ENCODE measurements at places on chromosomes 7 and 10.

DNA sequence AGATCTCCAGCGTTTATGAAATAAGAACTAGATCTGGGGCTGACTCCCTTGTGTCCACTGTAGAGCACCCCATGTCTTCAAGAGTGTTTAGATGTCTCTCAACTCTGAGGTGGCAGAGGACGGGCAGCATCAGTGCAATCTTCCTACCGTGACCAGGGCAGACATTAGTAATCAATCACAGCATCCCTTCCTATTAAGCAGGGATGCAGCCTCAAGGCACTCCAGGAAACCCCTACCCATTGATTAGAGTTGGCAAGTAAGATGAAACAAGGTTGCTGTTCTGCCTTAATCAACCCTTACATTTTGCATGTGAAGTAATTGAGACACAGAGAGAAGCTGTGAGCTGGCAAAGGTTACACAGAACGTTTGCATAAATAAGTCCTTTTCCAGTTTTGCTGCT is 283.7 kb upstream of the ZMIZ1 start:
- DNase-seq = no peak

GRCh38 chr10:124602121-124602561 is 140.5 kb downstream of the LHPP start:
- no peak for DNase-seq

- DNase-seq = no peak
Observed at GRCh38 chr10:57247271-57247670, 886.2 kb upstream of the ZWINT start.

DNA sequence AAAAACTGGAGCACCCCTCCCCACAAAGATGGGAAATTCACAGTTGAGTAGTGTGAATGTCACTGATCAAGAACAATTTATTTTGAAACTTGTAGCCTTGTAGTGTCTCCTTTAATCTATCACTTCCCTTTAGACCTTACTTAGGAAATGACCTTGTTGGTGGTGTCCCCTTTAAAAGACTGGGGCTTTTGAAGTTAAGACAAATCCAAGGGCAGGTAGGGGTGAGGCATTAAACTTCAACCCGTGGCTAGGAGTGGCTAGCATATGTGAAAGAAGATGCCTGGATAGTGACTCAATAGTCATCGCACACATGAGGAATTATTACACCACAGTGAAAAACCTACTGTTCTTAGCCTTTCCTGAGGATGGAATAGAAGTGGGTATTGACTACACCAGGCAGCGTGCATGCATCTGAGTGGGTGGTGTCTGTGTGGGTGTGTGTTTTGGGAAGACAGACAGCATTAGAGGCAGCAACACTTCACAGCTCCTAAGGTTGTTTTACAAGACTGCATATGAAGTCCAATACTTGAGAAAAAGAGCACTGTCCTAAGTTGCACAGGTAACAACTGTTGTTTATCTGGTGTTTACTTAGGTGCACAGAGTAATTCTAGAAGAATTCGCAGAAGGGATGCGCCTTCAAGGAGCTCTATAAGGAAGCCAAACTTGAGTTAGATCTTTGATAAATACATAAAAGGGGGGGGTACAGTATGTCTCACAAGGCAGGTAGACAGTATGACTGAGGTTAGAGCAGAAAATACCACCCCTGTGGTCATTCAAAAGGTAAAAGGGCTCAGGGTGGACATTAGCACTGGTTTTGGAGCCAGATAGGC is 32.9 kb downstream of the ABLIM1 start:
- no peak for DNase-seq

DNA sequence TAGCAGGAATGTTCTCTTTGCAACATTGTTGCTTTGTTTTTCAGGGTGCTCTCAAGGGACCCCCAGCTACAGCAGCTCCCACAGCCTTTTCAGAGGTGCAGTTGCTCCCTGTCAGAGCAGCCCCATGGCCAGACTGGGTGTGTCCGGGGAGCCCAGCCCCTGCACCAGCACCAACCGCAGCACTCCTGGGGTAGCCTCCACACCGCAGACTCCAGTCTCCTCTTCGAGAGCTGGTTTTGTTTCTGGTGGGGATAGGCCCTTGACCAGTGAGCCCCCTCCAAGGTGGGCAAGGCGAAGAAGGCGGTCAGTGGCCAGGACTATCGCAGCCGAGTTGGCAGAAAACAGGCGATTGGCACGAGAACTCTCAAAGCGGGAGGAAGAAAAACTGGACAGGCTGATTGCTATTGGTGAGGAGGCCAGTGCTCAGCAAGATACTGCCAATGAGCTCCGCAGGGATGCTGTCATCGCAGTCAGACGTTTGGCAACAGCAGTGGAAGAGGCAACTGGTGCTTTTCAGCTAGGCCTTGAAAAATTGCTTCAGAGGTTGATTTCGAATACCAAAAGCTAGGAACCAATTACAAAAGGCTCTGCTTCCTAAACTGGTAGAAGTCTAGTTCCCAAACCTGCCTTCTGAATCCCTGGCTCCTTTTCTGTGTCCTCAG is 5.4 kb downstream of the HSPA14 start:
- DNase-seq = no peak

- no peak for DNase-seq
Observed at GRCh38 chr7:42495256-42495655, 258.2 kb upstream of the GLI3 start.

DNA sequence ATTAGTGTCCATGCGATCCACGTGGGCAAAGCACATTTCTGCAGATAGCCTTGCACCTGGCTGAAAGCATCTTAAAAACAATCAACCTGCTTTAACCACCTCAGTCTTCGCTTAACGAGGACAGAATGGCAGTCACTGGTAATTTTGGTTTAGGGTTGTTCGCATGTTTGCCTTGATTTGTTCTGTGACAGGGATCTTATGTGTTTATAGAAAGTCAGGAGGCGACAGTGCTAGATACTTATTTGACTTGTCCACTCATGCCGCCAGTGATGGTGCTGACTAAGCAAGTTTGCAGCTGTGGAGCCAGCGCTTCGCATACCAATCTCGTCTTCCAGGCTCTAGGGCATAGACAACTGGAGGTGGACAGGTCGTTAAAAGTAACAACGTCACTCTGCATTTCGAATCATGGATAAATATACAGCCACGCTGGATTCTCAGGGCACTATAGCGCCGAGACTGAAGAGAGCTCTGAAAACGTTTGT is 1.2 kb upstream of the TMEM243 start:
- DNase-seq = no peak

- no peak for DNase-seq
Observed at GRCh38 chr7:136324073-136324704, 347.0 kb upstream of the MTPN start.

- no peak for DNase-seq
Observed at GRCh38 chr10:86972613-86973380, 4.5 kb downstream of the ADIRF start.

DNA sequence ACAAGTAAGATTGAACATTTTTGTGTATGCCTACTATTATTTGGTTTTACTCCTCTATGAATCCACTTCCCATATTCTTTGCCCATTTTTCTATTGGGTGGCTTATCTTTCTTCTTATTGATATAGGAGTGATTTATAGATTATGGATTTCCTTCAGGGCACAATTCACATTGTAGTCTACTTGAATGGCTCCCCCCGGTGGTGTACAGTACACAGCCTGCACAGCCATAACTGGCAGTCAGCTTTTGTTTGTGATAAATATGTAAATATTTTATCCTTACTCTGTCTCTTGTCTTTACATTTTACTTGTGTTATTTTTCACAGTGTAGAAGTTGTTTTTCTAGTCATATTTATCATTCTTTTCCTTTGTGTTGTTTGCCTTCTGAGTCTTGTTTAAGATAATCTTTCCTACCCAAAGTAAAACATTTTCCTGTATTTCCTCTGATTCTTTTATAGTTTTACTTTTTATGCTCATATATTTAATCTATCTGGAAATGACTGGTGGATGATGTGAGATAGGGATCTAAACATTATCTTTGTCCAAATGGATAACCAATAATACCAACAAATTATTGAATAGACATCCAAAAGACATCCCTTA is 23.9 kb upstream of the CALD1 start:
- no peak for DNase-seq

DNA sequence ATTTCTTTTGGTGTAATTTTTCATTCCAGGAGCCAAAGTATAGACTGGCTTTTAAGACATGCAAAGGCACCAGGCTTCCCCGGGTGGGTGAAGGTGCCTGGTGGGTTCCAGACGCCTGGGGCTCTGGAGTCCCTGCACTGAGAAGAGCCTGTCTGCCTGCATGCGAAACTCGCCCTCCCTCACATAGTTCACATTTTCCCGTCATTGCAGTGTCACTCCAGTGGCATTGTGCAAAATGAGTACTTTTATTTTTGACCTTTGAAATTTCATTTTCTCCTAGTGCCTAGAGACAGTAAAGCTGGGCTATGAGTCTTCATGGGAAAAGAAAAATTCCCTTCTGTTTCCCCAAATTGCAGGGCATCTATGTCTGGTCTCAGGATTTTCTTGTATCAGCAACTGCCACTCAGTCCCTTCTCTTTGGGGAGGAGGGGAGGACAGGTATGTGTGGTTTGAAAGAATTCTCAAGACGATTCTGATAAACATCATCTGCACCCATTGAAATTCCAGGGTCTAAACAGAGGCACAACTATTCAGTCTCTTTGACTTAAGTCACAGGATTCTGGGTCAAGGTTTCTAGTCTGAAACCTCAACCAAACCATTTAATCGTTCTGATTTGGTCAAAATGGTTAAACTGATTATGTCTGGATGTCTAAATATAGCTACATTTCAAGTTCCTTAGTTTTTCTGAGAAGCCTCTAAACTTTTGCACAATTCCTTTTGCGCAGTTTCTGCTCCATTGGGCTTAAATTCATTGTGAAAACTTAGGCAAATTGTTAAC is 107.8 kb downstream of the CYP26A1 start:
- no peak for DNase-seq

DNA sequence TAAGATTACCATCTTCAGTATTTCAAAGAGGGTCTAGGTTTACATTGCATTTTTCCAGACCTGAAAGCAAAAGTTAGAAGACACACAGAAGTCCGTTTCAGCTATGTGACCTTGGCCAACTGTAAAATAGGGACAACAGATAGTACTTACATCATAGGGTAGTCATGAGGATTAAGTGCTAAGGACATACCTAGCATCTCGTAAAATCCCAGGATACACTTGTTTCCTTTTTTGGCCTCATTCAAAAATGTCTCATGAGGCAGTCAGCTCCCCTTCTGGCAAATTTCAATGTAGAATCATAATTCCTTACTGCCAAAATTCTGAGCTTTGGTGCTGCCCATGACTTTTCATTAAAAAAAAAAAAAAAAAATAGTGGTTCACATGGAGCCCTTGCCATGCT is 6.4 kb upstream of the DUSP5 start:
- no peak for DNase-seq

GRCh38 chr10:3057946-3058345 is 9.4 kb upstream of the PFKP start:
- DNase-seq = no peak

DNA sequence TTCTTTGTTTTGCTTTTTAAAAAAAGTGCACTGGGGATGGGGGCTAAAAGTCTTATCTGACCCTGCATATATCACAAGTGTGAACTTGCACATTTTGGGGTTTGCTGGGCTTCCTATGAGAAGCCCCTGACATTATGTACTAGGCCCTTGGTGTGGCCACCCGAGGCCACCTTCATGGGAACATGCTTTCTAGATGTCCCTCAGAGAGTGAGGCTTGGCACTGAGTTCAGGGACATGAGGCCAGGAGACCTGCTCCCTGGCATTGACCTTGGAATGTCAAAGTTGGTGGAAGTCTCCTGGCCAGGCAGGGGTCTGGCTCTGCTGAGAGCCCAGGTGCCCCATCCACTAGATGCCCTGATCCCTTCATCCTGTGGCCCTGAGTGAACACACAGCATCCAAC is 536.2 kb downstream of the TCERG1L start:
- DNase-seq = no peak

DNA sequence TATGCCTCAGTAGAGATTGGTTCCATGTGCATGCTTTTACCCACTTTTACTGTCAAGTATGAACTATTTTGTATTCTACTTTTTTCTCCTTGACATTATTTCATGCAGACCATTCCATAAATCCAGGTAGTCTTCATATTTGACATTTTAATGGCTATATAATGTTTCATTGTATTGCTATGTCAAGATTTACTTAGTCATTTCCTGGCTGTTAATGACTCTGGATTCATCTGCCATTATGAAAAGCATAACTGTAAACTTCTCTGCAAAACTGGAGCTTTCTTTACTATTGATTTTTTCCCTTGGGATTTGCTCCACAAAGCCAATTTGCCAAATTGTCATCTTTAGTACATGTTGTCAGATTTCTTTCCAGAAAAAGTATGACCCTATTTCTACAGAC is 6.8 kb upstream of the MSRB2 start:
- no peak for DNase-seq

DNA sequence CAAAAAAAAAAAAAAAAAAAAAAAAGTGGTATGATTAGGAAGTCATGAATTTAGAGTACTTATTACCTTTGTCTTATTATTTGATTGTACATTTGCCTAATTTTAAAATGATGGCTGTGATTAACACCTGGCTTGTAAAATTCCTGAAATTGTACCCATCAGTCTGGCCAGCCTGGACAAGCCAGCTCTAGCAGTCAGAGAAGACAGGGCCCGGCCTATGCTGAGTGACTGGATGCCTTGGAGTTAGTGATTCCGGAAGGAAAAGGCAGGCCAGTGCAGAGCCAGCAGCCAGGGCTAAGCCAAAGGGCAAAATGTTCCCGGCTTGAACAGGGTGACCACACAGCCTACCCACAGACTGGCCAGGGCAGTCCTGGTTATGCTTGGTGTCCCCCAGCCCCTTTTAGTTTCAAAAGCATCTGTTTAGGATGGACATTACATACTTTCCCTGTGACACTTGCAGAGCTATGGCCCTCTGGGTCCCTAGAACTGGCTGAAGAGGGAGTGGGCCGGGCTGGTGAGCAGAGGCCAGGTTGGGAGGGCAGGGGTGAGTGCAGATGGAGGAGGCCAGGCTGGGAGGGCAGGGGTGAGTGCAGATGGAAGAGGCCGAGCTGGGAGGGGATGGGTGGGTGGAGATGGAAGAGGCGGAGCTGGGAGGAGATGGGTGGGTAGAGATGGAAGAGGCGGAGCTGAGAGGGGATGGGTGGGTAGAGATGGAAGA is 61.7 kb downstream of the PROSER2 start:
- no peak for DNase-seq

DNA sequence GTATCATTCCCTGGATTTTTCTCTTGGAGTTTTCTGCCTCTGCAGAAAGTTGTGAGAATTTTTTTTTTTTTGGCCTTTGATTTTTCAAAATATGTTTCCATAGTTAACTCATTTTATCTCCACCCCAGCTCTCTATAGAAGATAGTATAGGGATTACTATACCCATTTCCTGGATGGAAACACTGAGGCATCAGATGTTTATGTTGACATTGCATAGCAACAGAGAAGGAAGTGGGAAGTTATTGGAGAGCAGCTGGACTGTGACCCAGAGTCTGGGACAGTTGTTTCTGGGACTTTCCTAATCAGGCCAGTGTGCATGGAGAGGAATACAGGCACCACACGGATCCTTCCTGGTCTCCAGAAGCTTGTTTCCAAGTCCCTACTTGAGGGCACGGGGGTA is 158.0 kb downstream of the CDH23 start:
- DNase-seq = no peak
